ENCODE measurements at places on chromosomes 5 and 9.
A peak's percentile ranks its signal among the peaks of the same experiment; 100 is the strongest.

DNA sequence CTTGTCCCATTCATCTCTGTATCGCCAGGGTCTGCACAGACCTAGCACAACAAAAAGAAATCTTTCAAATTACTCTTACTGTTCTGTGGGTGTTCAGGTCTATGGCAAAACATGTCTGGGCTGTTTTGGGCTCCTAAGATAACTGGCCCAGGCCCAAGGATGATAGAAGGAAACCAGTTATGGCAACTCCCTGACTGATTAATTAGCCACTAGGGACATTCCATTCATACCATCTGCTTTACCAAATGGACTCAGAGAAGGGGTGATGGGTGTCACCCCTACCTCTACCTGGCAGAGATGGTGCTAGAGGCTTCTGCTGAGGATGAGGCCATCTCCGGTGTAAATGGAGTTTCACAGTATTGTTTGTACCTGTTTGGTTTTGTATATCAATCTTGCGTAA, 1.9 kb downstream of the SLC31A2 start:
- DNase-seq, result no peak
- peaks cover 7% of the 10 kb centered on the region for H3K36me3 ChIP-seq
- peaks cover 3% of the 10 kb centered on the region for H3K27me3 ChIP-seq
- peak overlapping the region; percentile 51 for H3K4me3 ChIP-seq
- peaks cover 33% of the 10 kb centered on the region for H3K4me1 ChIP-seq

- no peaks in the 10 kb centered on the region for H3K36me3 ChIP-seq
- no peaks in the 10 kb centered on the region for H3K4me1 ChIP-seq
- peaks cover 4% of the 10 kb centered on the region for H3K27me3 ChIP-seq
- DNase-seq, result no peak
- H3K27ac ChIP-seq, result no peak overlapping the region
Measured at GRCh38 chr5:139810341-139811273, 15.0 kb downstream of the PSD2 start.

GRCh38 chr9:82184524-82184923, 196.0 kb downstream of the SPATA31D1 start:
- no peaks in the 10 kb centered on the region for H3K4me1 ChIP-seq
- H3K36me3 ChIP-seq, result no peaks in the 10 kb centered on the region
- H3K27ac ChIP-seq, result no peak overlapping the region
- no peak for DNase-seq
- H3K27me3 ChIP-seq, result no peaks in the 10 kb centered on the region

GRCh38 chr9:135791431-135792267, 89.7 kb downstream of the KCNT1 start:
- no peaks in the 10 kb centered on the region for H3K27me3 ChIP-seq
- H3K27ac ChIP-seq, result no peak overlapping the region
- no peak overlapping the region for H3K4me3 ChIP-seq
- H3K36me3 ChIP-seq, result no peaks in the 10 kb centered on the region

DNA sequence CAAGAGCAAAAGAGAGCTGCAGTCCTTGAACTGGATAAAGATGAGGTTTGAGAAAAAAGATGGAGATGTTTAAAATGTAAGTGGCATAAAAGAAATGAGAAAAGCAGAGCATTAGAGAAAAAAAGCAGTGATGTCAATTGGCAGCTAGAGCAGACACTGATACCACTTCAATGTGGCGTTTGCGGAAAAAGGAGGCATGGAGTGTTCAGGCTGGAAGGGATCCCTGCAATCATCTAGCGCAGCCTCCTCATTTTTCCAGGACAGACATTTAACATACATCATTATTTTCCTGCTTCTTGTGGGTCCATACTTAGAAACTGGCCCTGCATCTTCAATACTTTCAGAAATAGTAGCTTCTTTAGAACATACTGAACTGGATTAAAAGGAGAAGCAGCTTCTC, 563.8 kb downstream of the PTPRD start:
- no peak overlapping the region for H3K27ac ChIP-seq
- H3K4me3 ChIP-seq, result no peak overlapping the region
- no peaks in the 10 kb centered on the region for H3K27me3 ChIP-seq
- H3K36me3 ChIP-seq, result no peaks in the 10 kb centered on the region
- no peaks in the 10 kb centered on the region for H3K4me1 ChIP-seq

DNA sequence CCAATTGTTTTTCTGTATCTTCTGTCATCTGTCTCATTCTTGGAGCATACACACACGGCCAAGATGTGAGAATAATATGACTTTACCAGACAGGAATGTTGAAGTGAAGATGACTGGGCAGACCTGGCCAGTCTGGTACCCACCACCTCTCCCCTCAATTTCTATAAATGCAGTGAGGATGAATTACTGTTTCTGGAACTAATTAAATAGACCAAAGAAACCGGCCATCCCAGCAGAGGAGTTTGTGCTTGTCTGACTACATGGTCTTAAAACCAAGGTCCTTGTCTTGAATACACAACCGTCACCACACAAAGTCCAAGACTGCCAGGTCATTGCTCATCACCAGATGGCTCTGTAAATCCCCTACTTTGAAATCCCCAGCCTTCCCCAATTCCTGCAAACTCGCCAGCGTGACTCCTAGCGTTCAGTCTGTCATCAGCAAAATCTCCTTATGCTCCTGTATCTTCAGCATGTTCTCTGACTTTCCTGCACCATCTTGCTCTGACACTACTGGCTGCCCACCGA, 147.2 kb downstream of the PDE4D start:
- no peak for DNase-seq
- no peaks in the 10 kb centered on the region for H3K27me3 ChIP-seq
- H3K36me3 ChIP-seq, result no peaks in the 10 kb centered on the region
- no peaks in the 10 kb centered on the region for H3K4me1 ChIP-seq

DNA sequence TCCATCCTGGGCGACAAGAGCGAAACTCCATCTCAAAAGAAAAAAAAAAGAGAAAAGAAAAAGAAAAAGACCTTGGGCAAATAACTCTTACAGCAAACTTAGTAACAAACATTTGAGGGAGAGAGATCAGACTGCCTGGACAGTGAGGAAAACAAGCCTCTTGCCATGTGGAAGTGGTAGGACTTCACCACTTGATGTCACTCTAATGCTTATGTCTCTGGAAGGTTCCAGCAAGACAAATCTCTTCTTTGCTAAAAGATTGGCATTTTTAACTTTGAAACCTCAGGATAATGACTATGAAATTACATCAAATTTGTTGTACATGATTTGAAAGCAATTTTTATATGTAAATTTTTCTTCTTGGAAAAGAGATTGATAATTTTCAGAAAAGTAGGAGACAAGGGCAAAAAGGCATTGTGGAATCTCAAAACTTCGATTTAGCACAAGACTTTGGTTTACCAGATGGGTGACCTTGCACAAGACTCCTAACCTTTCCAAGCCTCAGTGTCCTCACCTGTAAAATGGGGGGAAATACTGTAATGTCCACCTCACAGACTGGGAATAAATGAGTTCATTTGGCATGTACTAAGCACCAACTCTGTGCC, 5.4 kb downstream of the ACTL7B start:
- no peak overlapping the region for H3K4me3 ChIP-seq
- no peak for DNase-seq
- H3K4me1 ChIP-seq, result no peaks in the 10 kb centered on the region

Data from activated naive CD8-positive, alpha-beta T cell treated with anti-CD3 and anti-CD28 coated beads for 36 hours (primary cell).